Right lobe of liver (tissue), 6 donors: ENCODE measurements at places on chromosomes 1 and 21. TPM values are rescaled to one million over a fixed set of nuclear protein-coding genes. Genes with fewer than 3 reads are reported as not detected.

- H3K4me3 ChIP-seq, result no peak overlapping the region
- no peak for DNase-seq
- H3K27ac ChIP-seq, result no peak overlapping the region
- H3K4me1 ChIP-seq, result no peaks in the 10 kb centered on the region
Observed at GRCh38 chr21:43989401-43989800, 22.7 kb upstream of the TRAPPC10 start.

DNA sequence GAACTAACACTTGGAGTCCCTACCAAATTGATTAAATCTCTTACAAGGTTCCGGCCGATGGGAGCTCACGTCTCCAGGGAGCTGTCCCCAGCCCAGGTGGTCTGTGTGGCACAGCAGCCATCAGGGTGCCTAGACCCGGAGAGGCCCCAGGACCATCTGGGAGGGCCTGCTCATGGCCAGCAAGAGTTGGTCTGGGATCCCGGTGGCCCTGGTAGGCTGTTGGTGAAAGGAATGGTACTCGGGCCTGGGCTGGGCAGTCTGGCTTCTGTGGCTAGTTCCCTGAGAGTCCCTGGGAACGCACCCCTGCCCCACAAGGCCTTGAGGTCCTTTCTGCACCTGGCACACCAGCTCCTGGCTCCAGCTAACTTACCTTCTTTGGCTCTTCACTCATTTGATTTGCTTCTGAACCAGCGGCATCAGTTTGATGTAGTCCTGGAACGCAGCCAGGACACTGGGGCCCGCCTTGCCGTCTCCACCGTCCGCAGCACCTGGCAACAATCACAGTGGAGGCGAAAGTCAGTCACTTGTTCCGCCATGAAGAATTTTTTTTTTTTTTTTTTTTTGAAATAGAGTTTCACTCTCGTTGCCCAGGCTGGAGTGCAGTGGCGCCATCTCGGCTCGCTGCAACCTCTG is 62.5 kb downstream of the SCCPDH start:
- no peak for DNase-seq
- no peaks in the 10 kb centered on the region for H3K27me3 ChIP-seq
- no peak overlapping the region for H3K4me3 ChIP-seq
- H3K36me3 ChIP-seq, result no peaks in the 10 kb centered on the region
- no peak overlapping the region for H3K27ac ChIP-seq
- H3K4me1 ChIP-seq, result no peaks in the 10 kb centered on the region

DNA sequence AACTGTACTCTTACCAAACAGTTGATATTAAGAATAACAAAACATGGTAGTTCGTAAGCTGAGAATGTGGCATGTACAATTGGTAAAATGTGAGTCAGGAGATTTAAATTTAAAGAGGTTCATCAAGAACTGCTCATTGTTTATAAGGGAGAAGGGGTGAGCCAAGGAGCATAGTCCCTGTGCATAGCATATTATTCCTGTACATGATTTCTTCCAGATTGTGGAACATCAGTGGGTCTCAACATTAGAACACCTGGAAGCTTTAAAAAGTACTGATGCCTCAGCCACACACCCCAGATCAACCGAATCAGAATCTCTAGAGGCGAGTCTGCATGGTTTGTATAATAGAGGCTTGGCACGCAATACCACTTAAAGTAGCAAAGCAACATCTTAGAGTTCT is 56.1 kb downstream of the KCTD3 start:
- H3K27ac ChIP-seq, result no peak overlapping the region
- H3K36me3 ChIP-seq, result peaks cover 3% of the 10 kb centered on the region
- no peak for DNase-seq

The BTBD19 gene
- 4.8 TPM for total RNA-seq

The GNPAT gene
- 24.3 TPM for total RNA-seq

The FABP3 gene
- 8.0 TPM for total RNA-seq

The ITLN2 gene
- total RNA-seq, result not detected

The IPP gene
- 7.6 TPM for total RNA-seq

The MFAP2 gene
- 1.2 TPM for total RNA-seq

- no peaks in the 10 kb centered on the region for H3K27me3 ChIP-seq
- no peak overlapping the region for H3K4me3 ChIP-seq
Observed at GRCh38 chr21:37659874-37660273, 256.4 kb downstream of the KCNJ6 start.

DNA sequence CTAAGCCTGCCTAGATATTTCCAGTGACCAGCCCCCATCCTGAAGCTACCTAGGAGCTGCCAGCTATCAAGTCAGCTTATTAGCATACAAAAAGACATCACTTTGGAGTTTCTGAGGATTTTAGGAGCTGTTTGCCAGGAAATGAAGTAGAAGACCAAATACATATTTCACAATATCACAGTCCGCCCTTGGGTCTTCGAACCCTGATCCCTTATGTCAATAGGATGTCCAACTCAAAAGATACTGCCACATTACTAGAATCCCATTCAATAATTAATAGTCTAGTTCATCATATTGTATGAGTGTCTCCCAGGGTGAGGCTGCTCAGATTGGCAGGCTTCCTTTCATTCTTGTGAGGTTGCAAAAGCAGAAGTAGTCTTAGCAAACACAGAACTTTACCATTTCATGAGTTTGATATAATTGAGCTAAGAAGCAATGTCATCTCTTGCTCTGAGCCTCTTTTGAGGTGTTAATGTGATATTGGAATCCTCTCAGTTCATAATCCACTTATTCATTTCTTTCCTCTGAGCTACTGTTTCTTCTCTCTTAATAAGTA is 13.6 kb downstream of the IPO9 start:
- H3K4me1 ChIP-seq, result no peaks in the 10 kb centered on the region
- H3K4me3 ChIP-seq, result no peak overlapping the region
- no peaks in the 10 kb centered on the region for H3K27me3 ChIP-seq
- H3K36me3 ChIP-seq, result no peaks in the 10 kb centered on the region

The FCN3 gene
- 116 TPM for total RNA-seq

GRCh38 chr1:212217633-212218032 is 67.6 kb upstream of the PPP2R5A start:
- H3K27ac ChIP-seq, result no peak overlapping the region
- H3K4me3 ChIP-seq, result no peak overlapping the region
- no peaks in the 10 kb centered on the region for H3K27me3 ChIP-seq
- no peaks in the 10 kb centered on the region for H3K36me3 ChIP-seq

The GSTM1 gene
- total RNA-seq, result not detected

- peak; percentile 92 for DNase-seq
- peaks cover 12% of the 10 kb centered on the region for H3K4me1 ChIP-seq
- no peaks in the 10 kb centered on the region for H3K27me3 ChIP-seq
- H3K4me3 ChIP-seq, result peak overlapping the region; percentile 57
- H3K27ac ChIP-seq, result peak overlapping the region; percentile 81
Observed at GRCh38 chr1:6450943-6451373, 15.0 kb downstream of the TNFRSF25 start.

DNA sequence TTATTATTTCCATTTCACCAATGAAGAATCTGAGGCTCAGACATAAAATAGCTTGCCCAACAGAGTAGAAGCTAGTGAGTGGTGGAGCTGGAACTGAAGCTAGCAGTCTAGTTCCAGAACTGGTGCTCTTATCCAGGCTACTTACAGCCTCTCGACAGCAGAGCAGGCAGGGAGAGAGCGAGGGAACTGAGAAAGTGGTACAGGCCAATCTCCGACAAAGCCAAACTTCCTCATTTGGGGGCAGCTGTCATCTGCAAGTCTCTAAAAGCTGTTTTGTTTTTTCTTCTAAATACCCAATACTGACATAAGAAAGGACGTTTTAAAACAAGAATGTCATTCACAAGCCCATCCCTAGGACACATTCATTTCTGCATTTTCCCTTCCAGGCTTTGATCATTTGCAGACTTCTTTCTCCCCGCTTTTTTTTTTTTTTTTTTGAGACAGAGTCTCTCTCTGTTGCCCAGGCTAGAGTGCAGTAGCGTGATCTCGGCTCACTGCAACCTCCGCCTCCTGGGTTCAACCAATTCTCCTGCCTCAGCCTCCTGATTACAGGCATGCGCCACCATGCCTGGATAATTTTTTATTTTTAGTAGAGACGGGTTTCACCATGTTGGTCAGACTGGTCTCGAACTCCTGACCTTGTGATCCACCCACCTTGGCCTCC is 20.0 kb downstream of the YIPF1 start:
- no peaks in the 10 kb centered on the region for H3K4me1 ChIP-seq
- H3K4me3 ChIP-seq, result no peak overlapping the region
- H3K27me3 ChIP-seq, result no peaks in the 10 kb centered on the region
- peaks cover 31% of the 10 kb centered on the region for H3K36me3 ChIP-seq
- no peak for DNase-seq

- H3K27me3 ChIP-seq, result no peaks in the 10 kb centered on the region
- H3K4me3 ChIP-seq, result no peak overlapping the region
- no peaks in the 10 kb centered on the region for H3K4me1 ChIP-seq
- DNase-seq, result no peak
- no peaks in the 10 kb centered on the region for H3K36me3 ChIP-seq
Observed at GRCh38 chr1:197788741-197789739, 13.8 kb upstream of the DENND1B start.

DNA sequence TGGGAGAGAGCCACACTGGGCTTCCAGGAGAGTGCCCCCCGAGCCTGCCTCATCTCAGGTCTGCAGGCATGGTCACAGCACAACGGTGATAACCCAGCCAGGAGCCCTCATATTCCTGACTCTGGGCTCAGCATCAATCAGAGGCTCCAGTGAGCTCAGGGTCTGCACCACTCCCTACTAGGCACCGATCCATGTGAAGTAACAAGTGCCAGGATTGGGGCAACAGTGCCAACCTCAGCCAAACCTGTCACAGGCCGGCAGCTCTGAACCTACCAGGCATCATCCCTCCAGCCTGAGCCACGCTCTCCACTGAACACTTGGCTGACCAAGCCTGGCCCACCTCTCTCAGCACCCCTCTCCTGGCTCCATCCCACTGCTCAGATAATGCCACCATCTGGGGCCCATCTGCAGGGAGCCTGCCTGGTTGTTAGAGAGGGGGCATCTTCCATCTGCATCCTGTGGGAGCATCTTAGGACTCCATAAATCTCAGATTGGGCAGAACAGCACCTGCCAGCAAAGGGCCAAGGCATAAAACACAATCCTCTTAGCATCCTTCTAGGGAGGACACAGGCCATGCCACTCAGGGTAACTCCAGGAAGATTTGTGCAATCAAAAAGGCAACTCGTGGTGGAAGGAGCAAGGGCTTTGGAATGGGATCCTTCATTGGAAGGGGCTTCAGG is 213.7 kb upstream of the CSF3R start:
- no peak overlapping the region for H3K4me3 ChIP-seq
- no peaks in the 10 kb centered on the region for H3K4me1 ChIP-seq

GRCh38 chr21:28516991-28517592 is 475.6 kb downstream of the LTN1 start:
- no peak overlapping the region for H3K27ac ChIP-seq
- DNase-seq, result peak; percentile 77
- no peaks in the 10 kb centered on the region for H3K27me3 ChIP-seq
- no peaks in the 10 kb centered on the region for H3K4me1 ChIP-seq
- no peaks in the 10 kb centered on the region for H3K36me3 ChIP-seq

The SAMSN1 gene
- total RNA-seq, result 3.0 TPM

DNA sequence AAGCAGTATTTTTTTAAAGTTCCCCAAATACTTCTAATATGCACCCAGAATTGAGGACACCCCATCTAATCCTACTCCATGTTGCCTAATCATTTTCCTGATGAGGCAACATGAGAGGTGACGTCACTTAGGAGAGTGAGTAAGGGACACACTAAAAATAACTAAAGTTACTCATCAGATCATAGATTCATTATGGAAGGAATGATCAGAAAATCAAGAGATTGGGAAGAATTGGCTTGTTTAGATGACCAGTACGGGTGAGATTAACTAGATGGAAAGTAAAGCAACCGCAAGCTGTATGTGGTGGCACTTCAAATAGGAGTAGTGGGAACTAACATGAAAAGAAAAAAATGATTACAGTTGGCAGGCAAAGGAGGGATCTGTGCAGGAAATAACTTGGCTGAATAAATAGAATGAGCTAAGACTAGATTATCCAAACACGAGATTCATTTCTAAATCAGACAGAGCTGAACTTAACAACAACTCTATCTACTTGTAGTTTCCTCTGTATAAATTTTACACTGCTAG is 61.4 kb upstream of the CXADR start:
- no peak overlapping the region for H3K4me3 ChIP-seq
- H3K27me3 ChIP-seq, result no peaks in the 10 kb centered on the region
- no peak overlapping the region for H3K27ac ChIP-seq
- H3K4me1 ChIP-seq, result peaks cover 21% of the 10 kb centered on the region

- no peak for DNase-seq
- no peaks in the 10 kb centered on the region for H3K27me3 ChIP-seq
Observed at GRCh38 chr1:17734609-17735008, 20.5 kb upstream of the ACTL8 start.

GRCh38 chr1:241323514-241324195 is 33.4 kb downstream of the RGS7 start:
- no peak for DNase-seq
- H3K27me3 ChIP-seq, result no peaks in the 10 kb centered on the region
- H3K27ac ChIP-seq, result no peak overlapping the region
- no peak overlapping the region for H3K4me3 ChIP-seq

GRCh38 chr1:228647523-228648444 is 87.5 kb upstream of the RHOU start:
- peak overlapping the region; percentile 20 for H3K4me3 ChIP-seq
- H3K36me3 ChIP-seq, result no peaks in the 10 kb centered on the region
- no peaks in the 10 kb centered on the region for H3K4me1 ChIP-seq
- peaks cover 30% of the 10 kb centered on the region for H3K27me3 ChIP-seq
- H3K27ac ChIP-seq, result no peak overlapping the region

- H3K27me3 ChIP-seq, result no peaks in the 10 kb centered on the region
- H3K4me3 ChIP-seq, result no peak overlapping the region
Observed at GRCh38 chr1:184218458-184219075, 167.0 kb downstream of the TSEN15 start.

DNA sequence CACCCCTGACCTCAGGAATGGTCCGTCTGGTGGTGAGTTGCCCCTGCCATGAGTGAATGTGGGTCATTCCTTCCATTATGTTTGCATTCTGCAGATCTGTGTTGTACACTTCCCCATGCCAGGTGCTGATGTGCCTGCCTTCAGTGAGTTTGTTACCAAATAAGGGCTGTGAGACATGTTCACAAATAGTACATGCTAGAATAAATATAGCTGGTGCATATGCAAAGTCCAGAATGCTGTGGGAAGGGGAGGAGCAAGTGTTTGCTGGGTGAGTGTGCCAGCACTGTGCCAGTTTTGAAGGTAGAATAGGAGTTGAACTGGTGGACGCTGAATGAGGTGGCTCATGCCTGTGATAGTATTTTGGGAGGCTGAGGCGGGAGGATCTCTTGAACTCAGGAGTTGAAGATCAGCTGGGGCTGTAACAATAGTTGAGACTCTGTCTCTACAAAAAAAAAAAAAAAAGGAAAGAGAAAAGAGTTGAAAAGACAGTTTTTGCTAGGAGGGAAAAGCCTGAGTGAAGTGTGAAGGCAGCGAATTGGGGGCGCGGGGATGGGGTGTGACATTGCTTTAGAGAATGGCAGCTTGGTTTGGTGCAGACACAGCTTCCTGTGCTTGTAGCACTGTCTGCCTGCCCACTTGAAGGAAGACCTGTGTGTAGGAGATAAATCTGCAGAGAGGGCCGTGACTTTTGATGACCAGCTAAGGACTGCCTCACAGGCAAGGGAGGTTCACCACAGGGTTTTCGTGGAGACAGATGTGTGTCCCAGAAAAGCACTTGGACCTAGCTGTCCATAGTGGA is 61.1 kb downstream of the LGR6 start:
- no peak overlapping the region for H3K4me3 ChIP-seq
- no peak overlapping the region for H3K27ac ChIP-seq
- H3K4me1 ChIP-seq, result no peaks in the 10 kb centered on the region
- H3K36me3 ChIP-seq, result no peaks in the 10 kb centered on the region
- DNase-seq, result no peak
